ENCODE measurements at places on chromosomes 7 and 10.

DNA sequence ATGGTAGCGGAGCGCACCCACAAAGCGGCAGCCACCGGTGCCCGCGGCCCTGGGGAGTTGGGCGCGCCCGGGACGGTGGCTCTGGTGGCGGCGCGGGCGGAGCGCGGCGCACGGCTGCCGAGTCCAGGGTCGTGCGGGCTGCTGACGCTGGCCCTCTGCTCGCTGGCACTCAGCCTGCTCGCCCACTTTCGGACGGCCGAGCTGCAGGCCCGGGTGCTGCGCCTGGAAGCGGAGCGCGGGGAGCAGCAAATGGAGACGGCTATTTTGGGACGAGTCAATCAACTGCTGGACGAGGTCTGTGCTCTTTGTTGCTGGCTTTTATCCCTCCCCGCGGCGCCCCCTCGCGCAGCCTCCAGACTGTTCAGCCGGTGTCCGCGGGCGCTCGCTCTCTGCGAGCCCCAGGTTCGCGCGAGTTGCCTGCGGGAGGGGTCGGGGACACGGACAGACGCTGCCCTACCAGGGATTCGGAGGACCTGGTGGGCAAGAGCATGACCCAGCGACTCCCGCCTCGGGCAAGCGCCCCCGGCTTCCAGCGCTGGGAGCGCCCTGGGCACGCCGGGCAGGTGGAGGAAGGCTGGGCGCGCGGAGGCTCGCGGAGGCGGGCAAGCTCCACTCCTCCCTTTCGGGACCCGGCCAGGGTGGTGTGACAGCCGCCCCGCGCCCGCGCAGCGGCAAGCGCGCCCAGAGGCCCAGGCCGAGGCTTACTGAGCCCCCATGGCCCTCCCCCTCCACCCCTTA, 887 bp downstream of the COL13A1 start:
- DNase-seq = no peak

- DNase-seq = no peak
These were observed 58.1 kb upstream of the KIAA1217 start for GRCh38 chr10:24150853-24151252.

DNA sequence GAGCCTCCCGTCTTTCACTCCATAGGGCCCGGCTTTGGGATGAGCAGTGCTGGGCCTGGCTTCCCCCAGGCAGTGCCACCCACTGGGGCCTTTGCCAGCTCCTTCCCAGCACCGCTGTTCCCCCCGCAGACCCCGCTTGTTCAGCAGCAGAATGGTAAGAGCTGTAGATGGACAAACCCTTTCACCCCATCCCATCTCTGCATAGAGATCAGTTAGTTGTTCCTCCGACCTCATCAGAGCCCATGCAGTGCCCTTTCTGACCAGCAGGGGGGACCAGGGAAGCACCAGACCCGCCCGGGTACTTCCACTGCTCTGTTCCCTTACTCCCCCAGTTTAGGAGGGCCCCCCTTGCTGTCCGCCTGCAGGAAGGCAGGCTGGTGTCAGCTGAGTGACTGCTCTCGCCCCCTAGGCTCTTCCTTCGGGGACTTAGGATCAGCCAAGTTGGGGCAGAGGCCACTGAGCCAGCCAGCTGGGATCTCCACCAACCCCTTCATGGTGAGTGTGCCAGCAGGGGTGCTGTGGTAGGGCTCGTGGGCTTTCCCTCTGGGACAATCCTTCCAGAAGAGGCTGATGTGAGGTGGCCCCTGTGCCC, 9.8 kb downstream of the SAP25 start:
- DNase-seq = peak; percentile 90

- no peak for DNase-seq
These were observed 494.3 kb downstream of the GALNT17 start for GRCh38 chr7:71626206-71626605.

DNA sequence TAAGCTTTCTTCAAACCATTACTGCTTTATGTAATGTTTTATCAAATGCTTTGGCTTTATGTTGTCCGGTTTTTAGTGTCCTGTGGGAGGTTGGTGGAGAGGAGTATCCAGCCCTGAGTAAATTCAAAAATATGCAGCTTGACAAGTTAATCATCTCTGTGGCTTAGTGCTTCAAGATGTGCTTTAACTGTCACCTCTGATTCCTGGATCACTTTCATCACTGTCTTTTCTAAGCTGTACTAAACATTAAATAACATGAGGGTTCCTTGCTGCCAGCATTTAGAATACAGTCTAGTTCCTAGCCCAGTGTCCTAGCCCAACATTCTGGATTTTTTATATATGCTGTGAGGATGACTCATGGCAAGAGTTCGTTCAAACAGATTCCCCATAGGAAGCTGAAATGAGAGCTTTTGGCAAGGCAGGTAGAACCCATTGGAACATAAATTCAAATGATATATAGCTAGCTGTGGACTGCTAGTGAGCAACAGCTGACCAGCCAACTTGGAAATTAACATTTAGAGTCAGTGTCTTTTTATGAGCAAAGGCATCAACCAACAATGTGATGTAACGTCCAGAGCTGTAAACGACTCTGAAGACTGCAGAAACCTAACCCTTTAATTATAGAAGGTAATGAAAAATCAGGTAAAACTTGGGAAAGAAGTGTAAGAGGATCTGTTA, 80.6 kb upstream of the OIT3 start:
- no peak for DNase-seq

GRCh38 chr7:92436612-92437445, 10.5 kb upstream of the GATAD1 start:
- DNase-seq = no peak

GRCh38 chr10:598415-599170, 90.9 kb downstream of the DIP2C start:
- DNase-seq = no peak

- no peak for DNase-seq
These were observed 76.0 kb upstream of the ARMC3 start for GRCh38 chr10:22851865-22852239.

- DNase-seq = no peak
These were observed 177.5 kb downstream of the TWIST1 start for GRCh38 chr7:18939771-18940592.

GRCh38 chr7:102390697-102391484, 5.3 kb upstream of the PRKRIP1 start:
- peak; percentile 76 for DNase-seq

DNA sequence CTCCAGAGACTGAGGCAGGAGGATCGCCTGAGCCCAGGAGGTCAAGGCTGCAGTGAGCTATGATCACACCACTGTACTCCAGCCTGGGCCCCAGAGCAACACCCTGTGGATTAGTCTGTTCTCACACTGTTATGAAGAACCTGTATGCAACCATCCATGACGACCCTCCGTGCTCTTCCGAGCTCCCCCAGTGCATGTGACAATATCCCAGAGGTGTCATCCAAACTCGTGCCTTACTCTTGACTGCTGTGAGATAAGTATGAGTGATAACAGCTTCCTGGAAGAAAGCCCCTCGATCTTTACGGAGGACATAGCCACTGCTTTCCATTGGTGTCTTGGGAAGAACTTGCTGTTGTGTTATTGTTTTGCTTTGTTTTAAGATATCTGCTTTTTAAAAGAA, 591.9 kb downstream of the GALNT17 start:
- no peak for DNase-seq

GRCh38 chr7:146116521-146117222, at the start of gene CNTNAP2:
TSS of gene CNTNAP2 (plus strand) at chr7:146116801. CDS start at chr7:146116877, 76 bp downstream.
- no peak for DNase-seq

- no peak for DNase-seq
These were observed 669 bp upstream of the AP5Z1 start for GRCh38 chr7:4774658-4775249.

DNA sequence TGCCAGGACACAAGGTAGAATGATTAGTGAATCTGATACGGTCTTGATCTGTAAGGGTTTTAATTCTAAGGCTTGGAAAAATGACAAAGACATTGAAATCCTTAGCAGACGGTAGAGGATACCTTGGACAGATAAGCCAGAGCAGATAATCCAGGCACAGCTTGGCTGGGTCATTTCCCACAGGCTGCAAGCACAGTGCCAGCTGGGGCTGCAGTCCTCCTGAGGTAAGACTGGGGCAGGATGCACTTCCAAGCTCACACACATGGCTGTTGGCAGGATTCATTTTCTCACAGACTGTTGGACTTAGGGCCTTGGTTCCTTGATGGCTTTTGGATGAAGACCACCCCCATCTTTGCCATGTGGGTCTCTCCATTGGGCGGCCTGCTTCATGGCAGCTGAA, 63.2 kb upstream of the BMPER start:
- no peak for DNase-seq

DNA sequence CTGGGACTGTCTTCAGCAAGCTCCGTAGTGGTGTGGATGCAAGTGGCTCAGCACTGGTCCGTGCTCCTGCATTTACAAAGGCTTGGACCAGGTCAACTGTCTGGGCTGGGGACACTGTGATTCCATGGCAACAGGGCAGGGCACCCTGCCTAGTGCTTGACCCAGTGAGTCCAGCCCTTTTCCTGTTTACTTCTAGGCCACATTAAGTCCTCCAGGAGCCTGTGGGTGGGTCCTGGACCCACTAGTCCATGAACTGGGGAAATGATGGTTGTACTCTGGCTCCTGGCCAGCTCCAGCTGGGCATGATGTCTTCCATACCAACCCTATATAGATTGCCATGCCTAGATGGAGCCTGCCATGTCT, 152.0 kb downstream of the RPS24 start:
- no peak for DNase-seq

DNA sequence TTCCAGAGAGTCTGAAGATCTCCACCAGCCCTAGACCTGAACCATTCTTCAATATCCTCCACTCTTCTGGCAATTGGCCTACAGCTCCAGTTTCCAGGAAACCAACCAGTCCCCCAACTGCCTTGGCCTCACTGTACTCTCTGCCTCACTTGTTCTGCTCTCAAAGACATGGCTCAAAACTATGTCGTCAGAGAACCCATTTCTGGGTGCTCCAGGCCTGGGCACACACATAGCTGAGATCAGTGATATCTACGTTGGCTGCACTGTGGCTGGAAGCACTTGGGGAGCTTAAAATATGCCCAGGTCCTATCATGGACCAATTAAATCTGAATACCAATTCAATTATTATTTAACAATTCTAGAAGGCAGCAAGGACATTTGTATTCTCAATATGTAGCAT, 93.1 kb downstream of the COBL start:
- no peak for DNase-seq

DNA sequence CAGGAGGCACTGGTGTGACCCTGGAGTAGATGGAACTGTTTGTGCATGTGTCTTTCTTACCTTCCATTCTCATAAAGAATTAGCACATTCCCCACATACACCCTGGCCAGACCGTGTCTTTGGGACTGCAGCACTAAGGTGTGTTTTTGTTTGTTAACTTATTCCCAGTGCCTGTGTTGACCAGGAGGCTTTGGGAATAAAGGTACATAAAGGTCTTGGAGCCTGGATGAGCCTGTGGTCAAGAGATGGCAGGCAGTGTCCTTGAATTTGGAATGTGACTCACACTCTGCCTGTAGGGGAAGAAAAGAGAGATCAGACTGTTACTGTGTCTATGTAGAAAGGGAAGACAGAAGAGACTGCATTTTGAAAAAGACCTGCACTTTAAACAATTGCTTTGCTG, 137.6 kb downstream of the LYZL1 start:
- DNase-seq = no peak

DNA sequence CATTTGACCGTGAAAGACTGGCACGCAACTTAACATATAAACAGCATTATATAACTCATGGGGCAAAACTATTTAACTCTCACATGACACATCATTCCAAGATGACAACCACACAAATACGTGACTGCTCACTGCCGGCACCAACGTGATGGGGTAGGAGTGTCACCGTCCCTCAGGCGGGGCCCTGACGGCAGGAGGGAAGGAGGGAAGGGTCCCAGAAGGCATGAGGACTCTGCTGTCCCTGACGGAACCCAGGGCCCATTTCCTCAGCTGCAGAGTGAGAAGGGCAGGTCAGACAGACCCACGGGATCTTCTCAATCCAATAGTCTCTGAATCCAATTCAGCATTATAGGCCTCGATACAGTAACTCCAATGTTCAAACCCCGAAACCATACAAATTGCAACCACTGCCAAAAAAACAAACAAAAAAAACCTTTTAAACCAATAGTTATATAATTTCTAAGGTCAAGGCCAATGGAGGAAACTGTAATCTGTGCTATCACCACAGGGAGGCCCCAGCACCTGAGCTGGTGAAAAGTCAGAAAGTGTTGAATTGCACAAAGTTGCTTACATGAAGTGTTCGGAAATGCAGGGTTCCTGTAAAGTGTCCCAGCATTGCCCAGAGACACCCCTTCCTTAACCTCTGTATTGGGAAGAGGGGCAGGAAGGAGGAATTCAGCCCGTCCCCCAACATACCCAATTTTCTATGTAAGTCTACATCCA, 137.4 kb downstream of the TNS3 start:
- DNase-seq = no peak

- DNase-seq = no peak
These were observed 30.2 kb downstream of the KLHL7 start for GRCh38 chr7:23135755-23136154.

DNA sequence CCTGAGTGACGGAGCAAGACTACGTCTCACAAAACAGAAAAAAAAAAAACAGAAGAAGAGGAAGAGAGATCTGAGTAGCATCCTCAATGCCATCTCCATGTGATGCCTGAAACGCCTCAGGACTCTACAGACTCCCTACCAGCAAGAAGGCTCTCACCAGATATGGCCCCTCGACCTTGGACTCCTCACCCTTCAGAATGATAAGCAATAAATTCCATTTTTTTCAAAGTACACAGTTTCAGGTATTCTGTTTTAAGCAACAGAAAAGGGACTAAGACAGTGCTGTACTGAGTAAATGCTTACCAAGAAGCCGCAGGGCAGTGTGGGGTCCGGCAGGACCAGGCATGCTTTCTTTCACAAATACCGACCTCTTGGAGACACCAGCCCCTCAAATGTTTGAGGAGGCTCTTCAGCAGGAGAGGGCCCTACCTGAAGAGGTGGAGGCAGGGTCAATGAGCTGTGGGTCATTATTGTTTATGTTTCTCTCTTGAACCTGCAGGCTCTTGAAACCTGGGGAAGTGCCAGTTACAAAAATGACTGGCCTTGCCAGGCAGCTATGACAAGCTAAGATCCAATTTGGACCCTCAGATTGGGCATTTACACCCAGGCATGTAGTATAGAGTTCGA, 204.1 kb upstream of the LYZL1 start:
- no peak for DNase-seq

- no peak for DNase-seq
These were observed 341 bp downstream of the GOT1 start for GRCh38 chr10:99430116-99430450.

- DNase-seq = no peak
These were observed 573.9 kb upstream of the PCDH15 start for GRCh38 chr10:55374917-55375316.

GRCh38 chr7:137727413-137727812, 119.4 kb downstream of the DGKI start:
- DNase-seq = no peak

DNA sequence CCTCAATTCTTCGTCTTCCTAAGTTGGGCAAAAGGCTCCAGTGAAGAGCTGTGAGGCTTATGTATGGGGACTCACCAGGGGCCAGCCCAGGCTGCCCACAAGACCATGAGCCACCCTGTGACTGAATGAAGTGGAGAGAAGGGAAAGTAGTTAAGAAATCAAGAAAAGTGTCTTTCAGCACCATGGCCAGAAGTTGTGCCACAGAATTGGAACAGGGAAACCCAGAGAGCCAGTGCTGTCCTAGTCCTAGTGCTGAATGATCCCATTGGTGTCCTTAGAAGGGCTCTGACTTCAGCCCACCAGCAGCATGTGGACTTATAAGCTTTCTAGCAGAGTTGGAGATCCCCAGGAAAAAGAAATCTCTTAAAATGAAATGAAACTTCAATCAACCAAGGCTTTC, 37.0 kb upstream of the CCSER2 start:
- DNase-seq = no peak
